Fibroblast of skin of left biceps (primary cell): ENCODE measurements at places on chromosomes 11 and 22.

GRCh38 chr11:19241260-19242178 is 774 bp upstream of the E2F8 start:
- DNase-seq = no peak

- DNase-seq = no peak
Measured at GRCh38 chr22:21989049-21989448, 6.5 kb upstream of the TOP3B start.

DNA sequence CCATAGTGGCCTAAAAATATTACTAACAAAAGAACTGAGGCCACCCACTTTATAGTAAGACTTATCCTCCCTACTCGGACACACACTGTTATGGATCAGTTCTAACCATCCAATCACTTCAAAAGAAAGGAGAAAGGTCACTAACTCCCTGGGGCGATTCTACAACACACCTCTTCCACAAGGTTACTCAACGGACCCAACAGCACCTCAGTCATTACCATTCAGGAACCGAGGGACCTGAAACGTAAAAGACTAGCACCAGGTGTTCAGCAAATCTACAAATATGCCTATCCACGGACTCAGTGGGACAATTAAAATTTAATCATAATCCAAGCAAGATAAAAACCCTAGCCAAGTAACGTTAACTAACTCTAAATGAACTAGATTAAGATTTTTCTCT is 1.6 kb downstream of the HNRNPUL2 start:
- no peak for DNase-seq

- no peak for DNase-seq
Measured at GRCh38 chr11:13963949-13964770, 1.6 kb downstream of the SPON1 start.

- DNase-seq = no peak
Measured at GRCh38 chr22:33020721-33021120, 37.5 kb downstream of the SYN3 start.

- no peak for DNase-seq
Measured at GRCh38 chr22:40637183-40638150, 948 bp upstream of the MRTFA start.

GRCh38 chr11:47248664-47249377 is at the start of gene ACP2:
ACP2 (minus strand) TSS chr11:47248814; CDS start chr11:47248789, 25 bp downstream.
- peak; percentile 67 for DNase-seq

GRCh38 chr11:77187776-77188632 is 60.0 kb downstream of the MYO7A start:
- peak; percentile 20 for DNase-seq

DNA sequence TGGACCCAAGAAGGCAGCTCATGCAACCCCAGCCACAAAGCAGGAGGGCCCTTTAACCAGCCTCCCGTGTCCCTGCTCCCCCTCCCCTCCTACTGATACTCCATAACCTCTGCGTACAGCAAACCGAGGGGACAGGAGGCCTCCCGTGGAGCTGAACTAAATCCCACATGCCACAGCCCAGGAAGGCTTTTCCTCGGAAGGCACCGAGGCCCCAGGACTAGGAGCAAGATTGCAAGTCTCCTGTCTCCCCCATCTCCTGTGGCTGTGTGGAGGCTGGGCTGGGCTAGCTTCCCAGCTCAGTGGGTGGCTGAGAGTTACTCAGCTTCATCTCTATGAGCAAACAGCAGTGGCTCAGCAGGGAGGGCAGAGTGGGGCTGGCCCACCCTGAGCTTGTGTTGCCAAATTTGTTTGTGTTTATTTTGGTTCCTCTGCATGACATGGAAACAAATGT is 62.7 kb upstream of the NECTIN1 start:
- peak; percentile 53 for DNase-seq

DNA sequence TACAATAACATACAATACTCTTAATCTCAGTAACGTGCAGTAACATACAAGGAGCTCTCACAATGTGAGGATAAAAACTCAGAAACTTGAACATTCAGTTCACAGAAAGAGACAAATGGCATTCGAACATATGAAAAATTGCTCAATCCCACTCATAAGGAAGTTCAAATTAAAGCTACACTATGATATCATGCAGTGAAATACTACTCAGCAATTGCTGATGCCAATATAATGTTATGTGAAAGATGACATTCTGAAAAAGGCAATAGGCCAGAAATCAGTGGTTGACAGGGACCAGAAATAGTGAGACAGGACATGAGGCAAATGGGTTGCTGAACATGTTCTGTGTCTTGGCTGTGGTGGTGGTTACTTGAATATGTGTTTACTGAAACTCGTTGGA is 33.7 kb upstream of the PITPNB start:
- no peak for DNase-seq

DNA sequence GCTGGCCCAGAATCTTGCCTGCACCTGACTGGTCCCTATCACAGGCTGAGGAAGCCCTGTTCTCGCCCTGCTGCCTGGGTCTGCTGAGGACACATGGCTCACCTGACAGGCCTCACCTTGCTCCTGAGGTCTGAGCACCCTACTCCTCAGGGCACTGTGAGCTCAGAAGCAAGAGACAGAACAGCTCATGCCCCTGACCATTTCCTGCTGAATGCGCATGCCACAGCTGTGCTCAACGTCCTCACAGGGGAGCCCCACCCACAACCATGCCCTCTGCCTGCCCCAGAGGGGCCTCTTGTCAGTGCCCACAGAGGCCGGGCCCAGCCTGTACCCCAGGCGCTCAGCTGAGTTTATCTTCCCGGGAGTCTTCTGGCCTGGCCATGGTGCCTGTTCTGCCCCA is 2.8 kb upstream of the TSPO start:
- DNase-seq = no peak

DNA sequence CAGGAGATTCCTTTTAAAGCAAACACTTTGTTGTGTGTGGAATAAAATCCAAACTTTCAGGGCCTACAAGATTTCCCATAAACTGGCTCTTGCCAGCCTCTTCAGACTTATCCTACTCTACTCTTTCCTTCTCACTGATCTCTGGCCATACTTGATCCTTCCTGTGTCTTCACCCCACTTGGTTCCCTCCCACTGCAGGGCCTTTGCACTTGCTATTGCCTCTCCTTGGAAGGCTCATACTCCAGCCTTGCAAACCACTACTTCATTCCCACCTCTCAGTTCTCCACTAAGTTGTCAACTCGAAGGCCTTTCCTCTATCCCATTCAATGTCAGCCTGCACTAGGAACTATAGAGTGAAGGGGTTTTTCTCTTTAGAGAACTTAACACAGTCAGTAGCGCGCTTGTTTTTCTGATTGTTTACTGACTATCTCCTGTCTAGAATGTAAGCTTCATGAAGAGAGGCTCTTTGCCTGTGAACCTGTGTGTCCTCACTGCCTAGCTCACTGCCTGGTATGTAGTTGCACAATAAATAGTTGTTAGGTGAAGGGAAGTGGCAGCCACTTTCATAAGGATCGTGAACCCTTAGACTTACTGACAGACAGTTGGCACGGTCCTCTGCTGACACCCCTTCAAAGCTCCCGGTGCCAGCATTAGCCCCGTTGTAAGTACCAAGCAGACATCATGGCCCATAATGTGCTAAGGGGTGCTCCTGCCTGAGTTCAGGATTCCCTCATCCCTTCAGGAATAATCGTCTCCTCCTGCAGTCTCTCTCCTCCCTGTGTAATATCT is 833 bp upstream of the ME3 start:
- DNase-seq = no peak

GRCh38 chr11:90556606-90557005 is 333.8 kb upstream of the CHORDC1 start:
- no peak for DNase-seq

DNA sequence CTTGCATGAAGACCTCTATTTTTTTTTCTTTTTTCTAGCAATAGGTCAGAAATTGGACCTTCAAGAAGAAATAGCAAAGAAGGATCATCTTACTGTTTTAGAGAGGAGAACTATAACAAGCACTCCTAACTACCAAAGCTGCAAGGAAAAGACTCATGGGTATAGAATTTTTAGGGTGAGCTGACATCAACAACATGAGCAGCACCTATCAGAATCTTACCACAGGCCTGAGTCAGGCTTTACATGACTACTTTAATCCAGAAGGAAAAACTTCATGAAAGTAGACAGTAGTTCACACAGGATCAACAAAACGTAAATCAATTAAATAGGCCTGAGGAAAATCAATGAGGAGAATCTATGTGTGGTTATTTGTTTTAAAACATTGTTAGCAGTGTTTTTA is 130.5 kb downstream of the FAM76B start:
- peak; percentile 35 for DNase-seq

DNA sequence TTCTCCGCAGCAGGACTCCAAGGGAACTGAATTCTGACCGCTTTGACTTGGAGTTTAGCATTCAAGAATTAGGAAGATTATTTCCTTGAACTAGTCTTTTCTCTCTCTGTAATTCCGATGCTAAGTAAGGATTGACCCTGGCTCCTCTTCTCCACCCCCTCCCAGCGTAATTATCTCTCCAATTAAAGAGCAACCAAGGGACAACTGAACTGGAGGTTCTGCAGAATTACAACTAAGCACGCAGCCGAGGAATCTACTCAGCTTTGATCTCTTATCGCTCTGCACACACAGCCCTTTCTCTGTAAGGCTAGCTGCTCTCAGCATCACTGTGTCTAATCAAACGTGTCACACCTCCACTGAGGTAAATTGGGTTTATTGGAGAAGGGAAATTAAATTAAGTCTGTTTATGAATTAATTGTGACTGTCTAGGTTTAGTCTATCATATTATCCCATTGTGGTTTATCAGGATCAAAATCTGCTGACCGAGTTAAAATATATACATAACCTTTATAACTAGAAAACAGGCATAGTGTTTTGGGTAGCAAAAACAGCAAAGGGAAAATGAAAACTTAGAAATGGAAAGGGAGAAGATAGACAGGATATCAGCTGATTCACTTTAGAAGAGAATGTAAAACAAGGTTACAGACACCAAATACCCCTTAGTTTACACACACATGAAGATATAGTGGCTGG is 241.3 kb upstream of the LARGE1 start:
- DNase-seq = no peak

GRCh38 chr22:43200031-43200430 is 13.1 kb upstream of the TTLL12 start:
- DNase-seq = no peak

- peak; percentile 65 for DNase-seq
Measured at GRCh38 chr11:9489080-9489765, 28.4 kb downstream of the ZNF143 start.

GRCh38 chr11:17386331-17387084 is 2.0 kb downstream of the KCNJ11 start:
- DNase-seq = no peak

DNA sequence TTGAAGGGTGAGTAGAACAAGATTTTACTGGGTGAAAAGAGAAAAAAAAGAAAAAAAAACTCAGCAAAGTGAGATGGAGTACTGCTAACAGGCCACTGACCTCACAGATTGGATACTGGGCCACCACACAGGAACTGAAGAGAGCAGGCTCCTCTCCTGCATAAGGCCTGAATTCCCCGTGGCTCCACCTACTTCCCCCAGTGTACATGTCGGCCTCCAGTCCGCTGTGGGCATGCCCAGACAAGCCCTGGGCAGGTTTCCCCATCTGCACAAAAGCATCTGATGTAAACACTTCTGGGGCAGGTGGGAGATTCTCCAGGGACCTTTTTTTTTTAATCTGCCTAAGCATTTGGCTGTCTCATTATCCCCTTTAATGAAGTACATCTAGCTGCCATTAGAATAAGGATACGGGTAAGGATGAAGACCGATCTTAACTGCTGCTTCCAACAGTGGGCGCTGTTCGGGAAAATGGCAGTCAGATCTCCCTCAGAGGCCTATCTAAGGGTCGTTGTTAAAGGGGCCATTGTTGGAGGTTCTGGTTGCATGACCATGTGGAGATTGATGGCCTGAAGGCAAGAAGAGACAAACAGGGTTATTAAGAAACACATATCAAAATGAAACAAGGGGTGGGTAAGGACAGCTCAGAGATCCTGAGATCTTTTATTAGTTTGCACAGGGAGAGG is 48.5 kb downstream of the MS4A13 start:
- DNase-seq = no peak
